Activated T-cell treated with anti-CD3 and anti-CD28 coated beads for 24 hours (primary cell): ENCODE measurements at places on chromosomes 4 and X.

DNA sequence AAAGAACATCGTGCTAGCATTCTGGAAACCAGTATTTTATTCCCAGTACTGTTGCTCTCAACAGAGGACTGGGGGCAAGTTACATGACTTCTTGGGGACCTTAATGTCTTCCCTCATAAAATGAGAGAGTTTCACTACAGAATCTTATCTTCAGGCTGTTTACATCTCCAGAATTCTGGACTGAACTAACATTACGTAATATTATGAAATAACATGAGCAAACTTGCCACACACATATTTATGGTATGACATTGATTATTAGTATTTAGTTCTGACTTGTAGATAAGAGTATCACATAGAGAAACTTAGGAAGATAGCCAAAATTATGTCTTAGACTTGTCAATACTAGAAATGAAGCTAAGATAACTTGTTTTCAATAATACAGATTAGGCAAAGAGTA lies 68.0 kb downstream of the NFKB1 start:
- DNase-seq: no peak

- no peak for DNase-seq
These were observed 55.0 kb downstream of the HTT-AS start for GRCh38 chr4:3019145-3019846.

DNA sequence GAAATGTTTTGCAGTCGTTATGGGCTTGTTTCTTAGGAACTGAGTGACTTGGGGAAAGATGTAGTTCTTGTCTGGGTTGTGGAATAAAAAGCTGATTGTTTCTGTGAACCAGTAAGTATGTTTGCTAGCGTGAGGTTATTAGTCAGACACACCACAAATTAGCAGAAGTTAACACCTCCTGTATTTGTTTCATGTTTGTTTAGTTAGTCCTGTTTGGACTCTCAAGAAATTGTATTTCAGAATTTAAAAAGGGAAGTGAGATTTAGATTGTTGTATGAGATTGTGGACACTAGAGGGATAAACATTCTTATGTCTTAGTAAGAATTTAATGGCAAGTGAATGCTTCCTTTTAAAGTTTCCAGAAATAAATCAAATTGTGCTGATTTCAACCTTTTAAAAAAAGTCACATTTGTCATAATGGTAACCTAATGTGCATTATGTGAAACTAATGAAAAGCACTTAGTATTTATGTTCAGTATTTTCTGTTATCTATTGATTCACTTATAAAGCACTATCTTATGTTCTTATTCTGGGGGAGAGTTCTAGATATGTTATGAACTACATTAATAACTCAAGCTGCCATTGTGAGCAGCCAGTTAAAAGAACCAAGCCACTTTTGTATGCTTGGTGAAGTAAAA lies 25.6 kb downstream of the ATP10D start:
- no peak for DNase-seq

- DNase-seq: no peak
These were observed 22.0 kb upstream of the ZCCHC4 start for GRCh38 chr4:25290490-25291067.

DNA sequence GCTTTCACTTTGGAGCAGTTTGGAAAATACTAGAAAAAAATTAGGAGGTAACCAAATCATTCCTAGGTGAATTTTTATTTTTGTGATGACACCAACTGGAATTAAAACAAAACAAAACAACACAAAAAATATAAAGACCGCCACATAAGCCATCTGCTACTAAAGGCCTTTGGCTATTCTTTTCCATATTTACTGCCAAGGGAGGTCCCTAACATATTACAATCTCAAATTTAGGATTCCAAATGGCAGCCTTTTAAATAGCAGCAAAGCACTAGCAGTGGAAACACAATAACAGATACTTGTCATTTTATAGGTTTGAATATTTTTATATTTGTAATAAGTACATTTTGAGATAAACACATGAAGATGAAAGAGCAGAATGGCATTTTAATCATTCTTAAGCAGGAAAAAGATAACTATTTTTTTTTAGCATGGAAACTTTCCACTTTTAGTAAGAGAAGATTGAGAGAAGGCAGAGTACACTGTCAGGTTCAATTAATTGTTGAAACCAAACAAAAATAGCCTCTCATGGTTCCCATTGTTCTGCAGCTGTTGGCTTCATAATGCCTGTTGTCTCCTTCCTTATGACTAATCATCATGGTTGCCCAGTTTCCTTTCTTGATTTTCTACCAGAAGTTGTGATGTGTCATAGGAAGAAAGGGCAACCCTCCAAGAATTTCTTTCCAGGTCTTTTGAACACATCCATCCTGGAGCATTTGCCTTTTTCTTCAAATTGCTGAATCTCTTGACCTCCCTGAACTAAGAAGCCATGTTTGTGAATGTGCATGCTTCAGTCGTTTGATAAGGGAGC lies 219.0 kb upstream of the EMCN start:
- no peak for DNase-seq

DNA sequence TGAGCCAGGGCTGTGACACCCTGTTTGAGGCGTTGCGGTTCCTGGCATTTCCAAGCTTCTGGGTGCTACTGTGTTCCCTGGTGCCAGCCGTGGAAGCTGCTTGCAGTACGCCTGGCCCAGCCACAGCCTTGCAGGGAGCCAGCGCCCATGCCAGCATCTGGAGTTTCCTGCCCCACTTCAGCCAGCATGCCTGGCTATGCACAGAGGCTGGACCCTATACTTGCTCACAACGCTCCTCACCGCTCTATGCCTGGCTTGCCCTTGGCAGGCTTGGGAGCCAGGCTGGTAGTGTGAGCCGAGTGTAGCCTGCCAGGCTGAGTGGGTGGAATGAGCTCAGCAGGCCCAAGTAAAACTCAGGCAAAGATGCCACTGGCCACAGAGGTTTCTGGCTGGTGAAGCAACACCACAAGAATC lies 22.4 kb downstream of the PRRG1 start:
- DNase-seq: no peak

DNA sequence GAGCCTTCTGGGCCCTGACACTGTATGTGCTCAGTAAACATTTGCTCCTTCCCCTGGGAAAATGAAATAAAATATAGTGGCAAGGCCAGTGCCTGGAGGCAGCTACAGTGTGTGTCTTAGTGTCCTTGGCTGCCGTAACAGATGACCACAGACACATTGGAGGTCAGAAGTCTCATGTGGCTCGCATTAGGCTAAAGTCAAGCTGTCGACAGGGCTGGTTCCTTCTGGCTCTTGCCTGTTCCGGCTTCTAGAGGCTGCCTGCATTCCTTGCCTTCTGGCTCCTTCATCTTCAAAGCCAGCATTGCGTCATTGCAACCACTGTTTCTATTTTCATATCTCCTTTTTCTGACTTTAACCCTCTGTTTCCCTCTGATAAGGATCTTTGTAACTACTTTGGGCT lies 83.6 kb upstream of the STX18 start:
- DNase-seq: no peak

GRCh38 chr4:80201252-80202151 lies 4.2 kb downstream of the PRDM8 start:
- peak; percentile 54 for DNase-seq

DNA sequence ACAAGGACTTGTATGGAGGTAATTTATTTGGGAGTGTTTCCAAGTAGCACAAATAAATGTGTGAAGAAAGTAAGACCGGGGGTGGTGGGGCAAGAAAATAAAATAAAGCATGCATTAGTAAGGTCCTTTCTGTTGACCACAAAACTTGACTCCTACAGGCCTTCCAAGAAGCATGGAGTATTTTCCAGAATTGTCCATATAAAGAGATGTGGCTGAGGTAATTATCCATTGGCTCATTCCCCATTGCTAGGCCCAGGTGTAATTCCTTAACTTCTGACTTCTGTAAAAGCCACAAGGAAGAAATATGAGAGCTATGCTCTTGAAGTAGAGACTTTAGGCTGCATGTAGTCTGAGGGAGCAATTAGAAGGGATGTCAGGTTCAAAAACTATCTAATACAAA lies 430.5 kb upstream of the PABPC4L start:
- DNase-seq: no peak

GRCh38 chrX:40872351-40872750 lies 137.0 kb upstream of the MED14 start:
- no peak for DNase-seq

DNA sequence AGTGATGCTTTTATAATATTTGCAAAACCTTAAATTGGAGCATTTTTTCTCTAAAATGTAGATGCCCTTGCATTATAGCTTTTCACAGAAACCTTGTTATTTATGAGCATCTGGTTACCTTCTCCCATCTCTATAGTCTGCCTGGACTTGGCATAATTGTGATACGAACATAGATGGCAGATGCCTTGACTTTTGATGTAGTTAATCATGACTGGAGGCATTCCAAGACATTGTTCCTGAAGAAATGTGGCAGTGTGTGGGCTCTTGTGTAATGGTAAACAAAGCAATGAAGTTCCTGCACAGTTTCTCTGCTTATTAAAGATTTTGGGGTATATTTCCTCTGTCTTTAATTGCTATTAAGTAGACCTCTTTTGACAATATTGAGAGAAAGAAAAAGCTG lies 500.1 kb downstream of the PCDH19 start:
- no peak for DNase-seq

- DNase-seq: no peak
These were observed 196.7 kb downstream of the CFAP47 start for GRCh38 chrX:36116222-36116621.

GRCh38 chrX:2692221-2693112 lies 1.4 kb downstream of the CD99 start:
- DNase-seq: no peak

- no peak for DNase-seq
These were observed 20.0 kb upstream of the TMPRSS11A start for GRCh38 chr4:67983333-67983732.

DNA sequence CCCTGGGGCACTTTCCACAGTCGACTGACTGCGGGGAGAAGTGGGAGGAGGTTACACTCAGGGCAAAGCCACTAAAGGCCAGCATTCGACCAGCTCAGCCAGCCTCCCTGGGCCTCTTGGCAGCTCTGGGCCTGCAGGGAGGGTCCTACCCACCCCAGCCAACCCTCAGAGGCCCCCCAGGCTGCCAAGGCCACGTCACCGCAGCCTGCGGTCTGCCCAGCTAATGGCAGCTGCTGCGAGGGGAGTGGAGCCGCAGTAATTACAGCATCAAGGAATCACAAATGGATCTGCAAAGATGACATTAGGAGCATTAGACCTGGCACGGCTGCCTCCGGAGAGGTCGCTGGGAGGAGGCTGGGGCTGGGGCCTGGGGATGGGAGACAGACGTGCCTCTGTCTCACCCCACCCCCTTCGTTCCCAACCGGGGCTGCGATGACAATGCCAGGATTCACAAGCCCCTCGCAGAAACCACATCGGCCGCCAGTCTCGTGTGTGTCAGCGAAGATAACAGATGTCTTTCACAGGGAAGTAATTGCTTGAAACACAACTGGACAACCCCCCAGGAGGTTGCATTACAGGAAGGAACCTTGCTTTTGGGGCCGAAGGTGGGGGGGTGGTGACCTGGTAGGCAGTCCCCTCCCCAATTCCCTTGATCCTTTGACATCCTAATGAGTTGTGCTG lies 367.6 kb downstream of the BCOR start:
- DNase-seq: no peak

GRCh38 chr4:163666332-163666873 lies 171.9 kb downstream of the TMA16 start:
- no peak for DNase-seq

DNA sequence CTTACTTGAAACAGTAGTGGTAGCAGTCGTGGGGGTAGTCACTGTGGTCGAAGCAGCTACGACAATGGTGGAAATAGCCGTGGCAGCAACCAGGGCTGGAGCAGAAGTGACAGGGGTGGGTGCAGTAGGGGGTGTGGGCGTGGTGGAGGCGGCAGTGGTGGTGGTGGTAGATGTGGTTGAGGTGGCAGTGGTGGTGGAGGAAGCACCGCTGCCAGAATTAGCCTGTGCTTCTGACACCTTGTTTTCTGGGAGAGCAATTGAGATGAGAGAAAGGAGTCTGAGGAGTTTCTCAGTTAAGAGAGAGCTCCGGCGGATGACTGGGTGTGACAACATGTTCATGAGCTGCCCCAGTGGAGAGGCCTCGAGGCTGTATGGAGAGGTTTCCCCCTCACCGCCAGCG lies 113.5 kb upstream of the HSD17B10 start:
- DNase-seq: no peak

DNA sequence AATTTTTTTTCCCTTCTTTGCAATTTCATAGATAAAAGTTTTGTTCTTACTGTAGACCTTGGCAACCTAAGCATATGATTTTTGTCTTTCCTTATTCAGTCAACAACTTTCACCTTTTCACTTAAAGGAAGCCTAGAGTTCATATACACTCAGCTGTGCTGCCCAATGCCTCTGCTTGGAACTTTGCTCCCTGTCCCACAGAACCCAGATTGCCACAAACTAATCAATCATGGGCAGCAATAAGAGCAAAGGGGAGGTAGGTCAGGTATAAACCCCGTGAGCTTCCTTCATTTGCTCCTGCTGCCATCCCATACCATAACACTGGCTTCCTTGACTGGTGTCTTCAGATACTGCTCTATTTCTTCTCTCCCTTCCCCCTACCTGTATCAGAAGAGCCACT lies 51.0 kb upstream of the BEND2 start:
- no peak for DNase-seq

GRCh38 chr4:42618023-42618422 lies 38.9 kb downstream of the ATP8A1 start:
- no peak for DNase-seq

DNA sequence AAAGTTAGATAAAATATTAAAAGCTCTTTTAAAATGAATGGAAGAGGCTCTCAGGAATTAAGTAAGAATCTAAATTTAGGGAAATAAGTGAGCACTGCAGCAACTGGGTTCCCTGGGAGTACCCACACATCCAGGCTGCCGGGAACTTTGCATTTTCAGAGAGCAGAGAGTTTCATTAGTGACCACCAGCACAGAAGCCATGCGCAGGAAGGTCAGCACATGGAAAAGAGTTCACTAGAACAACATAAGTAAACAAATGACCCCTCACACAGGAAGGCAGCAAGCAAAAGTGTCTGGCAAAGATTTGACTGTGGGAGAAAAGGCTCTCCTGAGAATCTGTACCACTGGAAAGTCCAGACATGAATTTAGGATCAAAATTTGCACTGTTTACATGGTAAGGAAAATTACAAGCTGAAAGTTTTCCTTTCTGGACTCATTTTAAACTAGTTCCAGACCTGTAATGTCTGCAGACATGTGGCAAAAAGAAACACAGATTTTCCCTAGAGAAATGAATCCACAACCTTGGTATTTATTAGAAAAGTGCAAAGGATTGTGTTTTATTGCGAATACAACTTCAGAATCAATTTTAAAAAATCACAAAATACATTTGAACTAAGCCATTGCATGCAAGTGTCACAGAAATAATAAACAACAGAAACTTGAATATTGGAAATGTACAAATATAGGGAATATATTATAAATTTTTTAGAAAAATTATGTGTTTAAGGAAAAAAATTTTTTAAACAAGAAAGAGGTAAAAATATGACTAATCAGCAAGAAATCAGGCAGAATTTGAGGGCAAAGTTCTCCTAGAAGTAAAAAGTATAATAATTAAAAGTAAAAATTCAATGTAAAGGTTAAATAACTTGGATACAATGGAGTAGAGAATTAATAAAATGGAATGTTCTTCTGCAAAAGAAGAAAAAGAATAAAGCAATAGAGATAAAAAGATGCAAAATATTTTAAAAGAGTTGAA lies 18.4 kb upstream of the MYOZ2 start:
- DNase-seq: no peak
